Posterior vena cava (tissue), 2 donors: ENCODE measurements at places on chromosomes 4 and X. TPM values are rescaled to one million over a fixed set of nuclear protein-coding genes. Genes with fewer than 3 reads are reported as not detected.
A peak's percentile ranks its signal among the peaks of the same experiment; 100 is the strongest.

GRCh38 chr4:141347684-141348083, 127.0 kb downstream of the ZNF330 start:
- no peak for DNase-seq

- no peak for DNase-seq
Measured at GRCh38 chr4:8221985-8222384, 22.9 kb downstream of the SH3TC1 start.

DNA sequence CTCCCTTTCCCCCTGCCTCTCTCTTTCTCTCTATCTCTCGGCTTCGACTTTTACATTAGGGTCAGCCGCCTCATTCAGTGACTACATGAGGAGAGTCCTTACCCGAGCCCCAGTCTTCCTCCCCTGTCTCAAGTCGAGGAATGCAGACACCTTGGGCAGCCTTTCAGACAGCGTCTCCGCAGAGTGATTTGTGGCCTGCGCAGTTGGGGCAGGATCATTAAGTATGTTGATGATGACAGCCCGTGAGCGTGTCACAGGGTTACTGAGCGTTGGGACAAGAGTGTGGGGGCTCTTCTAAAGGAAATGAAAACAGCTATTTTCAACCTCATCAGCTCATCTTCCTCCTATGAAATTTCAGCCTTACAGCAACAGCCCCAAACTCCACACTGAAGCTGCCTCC, 312.1 kb upstream of the GATB start:
- DNase-seq, result no peak

DNA sequence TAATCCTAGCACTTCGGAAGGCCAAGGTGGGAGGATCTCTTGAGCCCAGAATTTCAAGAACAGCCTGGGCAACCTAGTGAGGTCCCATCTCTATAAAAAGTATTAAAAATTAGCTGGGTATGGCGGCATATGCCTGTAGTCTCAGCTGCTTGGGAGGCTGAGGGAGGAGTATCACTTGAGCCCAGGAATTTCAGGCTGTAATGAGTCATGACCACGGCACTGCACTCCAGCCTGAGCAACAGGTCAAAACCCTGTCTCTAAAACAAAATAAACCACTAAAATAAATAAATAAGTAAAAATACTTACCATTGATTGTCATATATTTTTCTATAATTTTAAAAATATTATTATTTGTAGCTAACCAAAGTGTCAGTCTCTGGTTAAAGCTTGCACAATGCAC, 315.6 kb upstream of the SMIM31 start:
- no peak for DNase-seq

- DNase-seq, result no peak
Measured at GRCh38 chr4:147814376-147814775, 82.5 kb downstream of the ARHGAP10 start.

DNA sequence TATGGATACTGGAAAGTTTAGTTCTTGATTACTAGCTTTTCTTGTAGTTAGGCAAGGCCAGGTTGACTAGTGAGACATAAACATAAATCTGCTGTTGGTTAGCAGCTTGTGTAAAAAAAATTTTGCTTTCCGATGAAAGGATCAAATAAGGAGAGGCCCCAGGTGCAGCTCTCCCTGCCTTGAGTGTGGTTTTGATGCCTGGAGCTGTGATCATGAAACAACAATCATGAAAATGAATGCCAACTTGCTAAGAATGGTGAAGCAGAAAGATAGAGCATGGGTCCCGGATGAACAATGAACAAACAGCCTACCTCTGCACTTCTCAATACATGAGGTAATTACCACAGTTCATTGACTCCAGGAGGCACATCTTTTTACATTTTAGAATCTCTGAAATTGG, 14.4 kb upstream of the SYP start:
- DNase-seq, result no peak

- no peak for DNase-seq
Measured at GRCh38 chrX:147875866-147876596, 35.7 kb upstream of the FMR1 start.

DNA sequence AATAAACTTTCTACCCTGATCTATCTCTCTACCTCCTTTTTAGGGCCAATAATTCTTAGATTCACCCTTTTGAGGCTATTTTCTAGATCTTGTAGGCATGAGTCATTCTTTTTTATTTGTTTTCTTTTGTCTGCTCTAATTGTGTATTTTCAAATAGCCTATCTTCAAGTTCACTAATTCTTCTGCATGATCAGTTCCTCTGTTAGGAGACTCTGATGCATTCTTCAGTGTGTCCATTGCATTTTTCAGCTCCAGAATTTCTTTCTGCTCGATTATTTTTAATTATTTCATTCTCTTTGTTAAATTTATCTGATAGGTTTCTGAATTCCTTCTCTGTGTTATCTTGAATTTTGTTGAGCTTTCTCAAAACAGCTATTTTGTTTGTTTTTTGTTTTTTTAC, 11.3 kb downstream of the CXorf58 start:
- DNase-seq, result no peak

- DNase-seq, result no peak
Measured at GRCh38 chr4:39682138-39682537, 15.8 kb upstream of the UBE2K start.

DNA sequence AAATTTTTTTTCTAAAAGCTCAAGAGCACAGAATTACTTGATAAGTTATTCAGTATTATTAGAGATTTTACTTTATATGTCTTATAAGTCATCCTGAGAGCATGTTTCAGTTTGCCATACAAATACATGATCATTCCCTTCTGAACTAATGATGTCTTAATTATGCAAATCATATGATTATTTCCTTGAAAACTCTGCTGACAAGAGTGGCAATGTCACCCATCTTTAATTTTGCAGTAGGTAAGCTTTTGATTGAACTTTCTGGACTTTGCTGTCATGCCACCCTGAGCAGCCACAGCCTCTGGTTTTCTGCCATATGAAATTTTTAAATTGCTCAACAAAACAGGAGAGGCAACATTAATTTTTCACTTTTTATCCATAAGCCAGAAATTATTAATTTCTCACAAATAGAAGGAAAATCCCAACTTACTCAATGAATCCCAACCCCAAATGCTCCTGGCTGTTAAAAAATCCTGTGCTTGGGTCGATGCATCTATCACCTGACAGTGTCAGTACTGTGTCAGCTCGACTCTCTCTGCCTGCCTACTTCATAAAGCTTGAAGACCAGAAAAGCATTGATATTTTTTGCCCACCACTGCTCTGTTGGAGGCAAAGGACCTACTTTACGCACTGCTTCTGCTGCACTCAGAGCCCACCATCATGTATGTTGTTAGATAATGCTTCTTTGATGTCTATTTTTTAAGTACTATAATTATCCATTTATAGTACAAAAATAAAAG, 11.6 kb upstream of the HADH start:
- no peak for DNase-seq

- peak; percentile 67 for DNase-seq
Measured at GRCh38 chr4:7160951-7161440, 31.3 kb upstream of the SORCS2 start.

DNA sequence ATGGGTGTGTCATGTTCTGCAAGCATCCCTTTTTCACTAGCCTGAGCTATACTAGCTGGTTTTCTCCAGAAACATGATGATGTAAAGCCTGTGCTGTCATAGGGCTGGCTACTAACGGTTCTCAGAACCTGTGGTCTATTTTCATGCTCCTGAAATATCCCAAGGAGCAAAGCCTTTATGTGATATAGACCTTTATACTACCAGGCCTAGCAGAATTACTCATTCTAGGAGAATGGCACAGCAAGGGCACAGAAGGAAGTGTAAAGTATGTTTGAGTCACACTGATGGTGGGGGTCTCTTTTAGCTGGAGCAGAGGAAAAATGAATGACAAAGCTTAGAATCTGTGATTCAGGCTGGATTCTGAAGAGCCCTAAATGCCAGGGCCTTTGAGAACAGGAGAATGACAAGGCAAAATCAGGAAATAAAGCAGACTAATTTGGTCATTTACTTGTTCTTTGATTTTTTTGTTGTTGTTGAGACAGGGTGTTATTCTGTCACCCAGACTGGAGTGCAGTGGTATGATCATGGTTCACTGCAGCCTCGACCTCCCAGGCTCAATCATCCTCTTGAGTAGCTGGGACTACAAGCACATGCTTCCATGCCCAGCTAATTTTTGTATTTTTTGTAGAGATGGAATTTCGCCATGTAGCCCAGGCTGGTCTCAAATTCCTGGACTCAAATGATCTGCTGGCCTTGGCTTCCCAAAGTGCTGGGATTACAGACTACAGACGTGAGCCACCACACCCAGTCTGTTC, 11.8 kb downstream of the TCEAL1 start:
- no peak for DNase-seq

DNA sequence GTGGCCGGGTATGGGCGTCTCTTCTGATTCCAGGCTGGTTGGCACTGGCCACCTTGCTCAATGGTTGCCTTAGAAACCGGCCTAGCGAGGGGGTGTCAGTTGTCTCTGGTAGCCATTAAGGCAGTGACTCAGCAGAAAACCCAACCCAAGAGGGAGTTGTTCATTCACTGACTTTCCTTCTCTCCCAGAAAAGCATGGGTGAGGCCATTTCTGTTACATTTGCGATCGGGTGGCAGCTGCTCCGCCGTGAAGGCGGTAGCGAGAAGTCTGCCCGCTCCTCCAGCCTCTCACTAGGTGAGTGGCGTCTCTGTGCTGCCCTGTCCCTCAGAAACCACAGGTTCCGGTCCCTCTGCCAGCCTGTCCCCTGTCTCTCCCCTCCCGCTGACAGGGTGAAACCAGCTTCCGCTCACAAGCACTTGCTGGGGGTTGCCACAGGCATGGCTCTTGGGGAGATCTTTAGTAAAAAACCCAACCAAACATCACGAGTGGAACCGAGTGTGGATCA, 17.4 kb downstream of the IRAK1 start:
- DNase-seq, result no peak

GRCh38 chr4:56410247-56411062, 23.2 kb upstream of the AASDH start:
- no peak for DNase-seq

- DNase-seq, result no peak
Measured at GRCh38 chr4:5280828-5281227, 229.5 kb downstream of the STK32B start.

GRCh38 chrX:36019125-36019524, 99.6 kb downstream of the CFAP47 start:
- DNase-seq, result no peak

DNA sequence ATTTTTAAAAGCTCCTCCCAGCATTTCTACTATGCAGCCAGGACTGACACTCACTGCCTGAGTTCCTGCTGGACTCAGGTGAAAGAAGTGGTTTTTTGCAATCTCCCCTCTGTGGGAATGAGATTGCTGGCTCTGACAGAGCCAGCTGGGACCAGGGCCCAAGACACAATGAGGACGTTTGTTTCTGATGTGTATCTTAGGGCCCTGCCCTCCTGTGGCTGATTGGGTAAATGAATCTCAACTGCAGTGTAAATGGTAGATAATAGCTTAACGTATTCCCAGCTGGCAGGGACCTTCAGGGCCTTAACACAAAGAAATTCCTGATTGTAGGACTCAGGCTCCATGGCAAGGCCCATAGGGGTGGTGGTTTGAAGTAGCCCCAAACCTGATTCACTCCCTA, 85.8 kb upstream of the PRPS1 start:
- no peak for DNase-seq

GRCh38 chr4:139768366-139768765, 102.7 kb downstream of the MGST2 start:
- no peak for DNase-seq

GRCh38 chrX:56232221-56233082, at the start of gene KLF8:
Gene KLF8, plus strand, starts transcription at chrX:56232356. Its CDS starts 979 bp downstream, at chrX:56233335.
- peak; percentile 81 for DNase-seq

- peak; percentile 82 for DNase-seq
Measured at GRCh38 chrX:323721-324628, 5.4 kb upstream of the GTPBP6 start.

- peak; percentile 59 for DNase-seq
Measured at GRCh38 chr4:74166818-74167217, 8.9 kb downstream of the MTHFD2L start.

DNA sequence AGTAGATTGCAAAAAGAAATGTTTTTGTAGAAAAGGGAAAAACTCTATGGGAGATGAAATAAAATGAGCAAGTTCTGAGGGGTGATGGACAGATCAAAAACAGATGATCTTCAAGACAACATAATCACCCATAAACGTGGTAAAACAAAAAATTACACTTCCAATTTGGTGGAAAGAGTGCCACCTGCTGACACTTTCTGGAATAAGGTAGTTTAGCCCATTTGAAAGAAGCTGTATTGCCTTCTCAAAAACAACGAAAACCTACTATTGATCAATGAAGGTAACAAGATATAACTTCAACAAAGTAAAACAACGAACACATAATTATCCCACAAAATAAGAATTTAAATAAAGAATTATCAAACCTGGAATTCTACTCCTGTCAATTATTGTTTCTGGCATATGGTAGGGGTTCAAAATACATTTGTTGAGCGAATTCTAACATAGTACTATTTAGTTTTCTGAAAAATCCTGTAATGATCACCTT, 2.5 kb downstream of the COQ2 start:
- no peak for DNase-seq

- DNase-seq, result no peak
Measured at GRCh38 chr4:67470871-67471270, 74.4 kb downstream of the CENPC start.

GRCh38 chrX:155027509-155028066, 944 bp downstream of the FUNDC2 start:
- DNase-seq, result no peak

- no peak for DNase-seq
Measured at GRCh38 chr4:20192736-20193135, 59.0 kb upstream of the SLIT2 start.

DNA sequence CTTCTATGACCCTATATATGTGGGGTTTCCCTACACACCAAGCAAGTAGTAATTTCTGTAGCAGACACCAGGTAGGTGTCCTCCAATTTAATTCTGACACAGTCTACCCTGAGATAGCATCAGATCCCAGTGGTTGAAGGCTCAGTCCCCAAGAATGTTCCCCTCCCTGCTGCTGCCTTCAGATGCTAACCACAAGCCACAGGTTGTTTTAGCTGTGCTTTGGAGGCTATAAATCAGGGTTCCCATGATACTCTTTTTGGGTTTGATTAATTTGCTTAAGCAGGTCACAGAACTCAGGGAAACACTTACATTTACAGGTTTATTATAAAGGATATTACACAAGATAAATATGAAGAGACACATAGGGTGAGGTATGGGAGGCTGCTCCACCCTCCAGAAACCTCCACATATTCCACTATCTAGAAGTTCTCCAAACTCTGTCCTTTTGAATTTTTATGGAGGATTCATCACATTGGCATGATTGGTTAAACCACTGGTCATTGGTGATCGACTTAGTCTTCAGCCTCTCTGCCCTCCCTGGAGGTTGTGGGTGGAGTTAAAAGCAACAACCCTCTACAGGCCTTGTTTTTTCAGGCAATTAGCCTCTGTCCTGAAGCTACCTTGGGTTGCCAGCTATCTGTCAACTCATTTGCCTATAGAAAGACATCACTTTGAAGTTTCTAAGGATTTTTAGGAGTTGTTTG, 50.8 kb downstream of the GRIA2 start:
- no peak for DNase-seq

Gene DRD5
- total RNA-seq, result not detected

Gene SCML2
- total RNA-seq, result 1.0 TPM

Gene ARHGAP24
- total RNA-seq, result 47.2 TPM

Gene TRIM75
- total RNA-seq, result not detected

Gene DCAF12L2
- total RNA-seq, result 2.4 TPM

Gene PPBP
- total RNA-seq, result 1.3 TPM

Gene FRMD7
- total RNA-seq, result 0.69 TPM

Gene IL2
- total RNA-seq, result not detected

Gene PDGFC
- total RNA-seq, result 21.1 TPM

Gene ALAS2
- 4.7 TPM for total RNA-seq

Gene CXorf49
- not detected for total RNA-seq

Gene DAPP1
- 1.7 TPM for total RNA-seq

Gene MAGEA3
- not detected for total RNA-seq

Gene IRF2
- total RNA-seq, result 29.4 TPM

Gene ARHGAP6
- total RNA-seq, result 19.6 TPM
